ENCODE measurements at places on chromosomes 6 and 20.
A peak's percentile ranks its signal among the peaks of the same experiment; 100 is the strongest.

DNA sequence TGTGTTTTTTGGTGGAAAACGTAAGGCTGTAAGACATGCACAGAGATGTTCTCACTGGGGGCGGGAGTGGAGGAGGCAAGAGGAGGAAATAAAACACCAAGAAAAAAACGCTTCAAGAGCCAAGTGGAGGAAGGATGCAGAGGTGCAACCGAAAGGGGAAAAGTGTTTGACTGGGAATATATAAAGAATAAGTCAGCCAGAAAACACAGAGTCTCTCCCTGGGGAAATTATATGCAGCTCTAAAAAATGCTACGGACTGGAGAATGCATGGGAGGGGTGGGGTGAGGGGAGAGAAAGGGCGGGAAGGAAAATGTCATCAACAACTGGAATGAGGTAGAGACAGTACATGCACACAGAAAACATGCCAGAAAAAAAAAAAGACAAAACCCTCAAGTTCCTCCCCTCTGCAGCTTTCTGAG, 133.5 kb downstream of the SCML4 start:
- no peak for DNase-seq

DNA sequence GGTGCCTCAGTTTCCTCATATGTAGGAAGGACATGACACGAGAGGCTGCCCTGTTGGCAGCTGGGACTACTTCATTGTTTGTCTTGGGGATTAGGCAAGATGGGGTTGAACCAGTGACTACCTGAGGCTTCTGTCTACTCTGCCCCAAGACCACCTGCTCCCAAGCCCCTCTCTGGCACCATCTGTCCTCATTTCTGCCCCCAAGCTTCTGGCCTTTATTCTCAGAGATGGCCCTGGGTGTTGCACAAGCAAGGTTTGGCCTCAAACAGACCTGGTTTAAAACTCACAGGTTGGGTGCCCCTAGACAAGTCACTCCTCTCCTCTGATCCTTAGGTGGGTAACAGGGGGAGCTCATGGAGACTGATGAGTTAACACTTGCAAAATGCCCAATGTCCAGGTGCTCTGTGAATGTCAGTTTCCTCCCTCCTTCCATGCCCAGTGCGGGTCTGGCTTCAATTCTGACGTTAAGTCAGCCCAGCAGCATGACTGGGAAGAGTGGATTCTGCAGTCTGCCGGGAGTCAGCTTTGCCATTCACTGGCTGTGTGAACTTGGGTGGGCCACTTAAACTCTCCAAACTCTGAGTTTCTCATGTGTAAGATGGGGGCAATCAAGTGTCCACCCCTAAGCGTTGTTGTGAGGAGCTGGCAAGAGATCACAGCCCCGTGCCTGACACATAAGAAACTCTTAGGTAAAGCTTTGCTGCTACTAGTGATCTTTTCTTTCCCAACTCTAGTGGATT, 84.5 kb upstream of the TOX2 start:
- no peak for DNase-seq

GRCh38 chr6:27873021-27873940, 38.9 kb downstream of the OR2B2 start:
- peak; percentile 82 for DNase-seq

- DNase-seq, result no peak
These were observed 9.9 kb downstream of the MAFB start for GRCh38 chr20:40679184-40679583.

DNA sequence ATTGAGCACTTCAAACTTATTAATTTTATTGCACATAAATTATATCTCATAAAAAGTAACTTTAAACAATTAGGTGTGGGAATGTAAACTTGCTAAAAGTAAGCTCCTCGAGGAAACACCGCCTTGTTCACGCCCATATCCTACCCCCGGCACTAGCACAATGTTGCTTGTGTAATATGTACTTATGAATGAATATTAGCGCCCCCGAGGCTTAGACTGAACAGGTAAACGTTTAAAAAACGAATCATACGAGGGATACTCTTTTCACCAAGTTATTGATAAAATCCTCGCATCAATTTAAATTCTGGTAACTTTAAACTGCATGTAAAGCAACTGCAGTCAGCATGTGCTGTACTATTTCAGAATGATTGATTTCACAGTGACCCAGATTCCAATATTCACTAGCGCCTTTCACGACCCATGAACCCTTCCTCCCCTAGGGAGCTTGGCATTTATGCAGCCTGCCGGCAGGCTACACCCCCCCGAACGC, 637 bp downstream of the TFB1M start:
- DNase-seq, result no peak

DNA sequence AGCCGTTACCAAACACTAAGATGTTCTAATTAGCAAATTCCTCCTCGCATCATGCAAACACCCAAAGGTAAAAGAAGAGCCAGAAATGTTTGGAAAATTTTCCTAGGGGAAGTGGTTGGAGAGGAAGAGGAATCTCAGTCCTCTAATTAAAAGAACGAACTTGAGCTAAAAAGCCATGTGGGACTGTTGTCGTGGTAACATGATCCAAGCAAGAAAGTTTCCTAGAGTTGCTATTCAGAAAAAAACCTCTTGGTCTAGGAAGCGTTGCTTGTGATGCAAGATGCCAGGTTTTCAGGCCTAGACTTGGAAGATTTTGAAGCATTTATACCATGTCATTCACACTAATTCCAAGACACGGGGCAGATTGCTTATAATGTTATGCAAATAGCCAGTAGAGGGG, 106.8 kb upstream of the DOK5 start:
- no peak for DNase-seq

GRCh38 chr6:14472986-14473337, 355.4 kb downstream of the CD83 start:
- no peak for DNase-seq

DNA sequence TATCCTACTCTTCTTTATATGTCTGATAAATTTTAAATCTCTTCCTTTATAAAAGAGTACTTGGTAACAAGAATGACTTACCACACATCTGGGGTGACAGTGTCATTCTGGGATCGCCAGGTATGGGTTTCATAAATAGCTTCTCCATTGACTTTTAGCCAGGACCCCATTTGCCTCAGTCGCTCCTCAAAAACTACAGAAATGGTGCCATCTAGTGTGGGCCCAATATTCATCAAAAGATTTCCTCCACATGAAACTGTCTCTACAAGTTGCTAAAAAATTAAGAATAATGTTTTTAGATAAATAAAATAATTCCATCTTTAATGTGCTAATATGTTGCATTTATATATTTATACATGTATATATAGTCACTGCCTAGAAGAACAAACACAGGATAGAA, 9.7 kb downstream of the FUCA2 start:
- no peak for DNase-seq

DNA sequence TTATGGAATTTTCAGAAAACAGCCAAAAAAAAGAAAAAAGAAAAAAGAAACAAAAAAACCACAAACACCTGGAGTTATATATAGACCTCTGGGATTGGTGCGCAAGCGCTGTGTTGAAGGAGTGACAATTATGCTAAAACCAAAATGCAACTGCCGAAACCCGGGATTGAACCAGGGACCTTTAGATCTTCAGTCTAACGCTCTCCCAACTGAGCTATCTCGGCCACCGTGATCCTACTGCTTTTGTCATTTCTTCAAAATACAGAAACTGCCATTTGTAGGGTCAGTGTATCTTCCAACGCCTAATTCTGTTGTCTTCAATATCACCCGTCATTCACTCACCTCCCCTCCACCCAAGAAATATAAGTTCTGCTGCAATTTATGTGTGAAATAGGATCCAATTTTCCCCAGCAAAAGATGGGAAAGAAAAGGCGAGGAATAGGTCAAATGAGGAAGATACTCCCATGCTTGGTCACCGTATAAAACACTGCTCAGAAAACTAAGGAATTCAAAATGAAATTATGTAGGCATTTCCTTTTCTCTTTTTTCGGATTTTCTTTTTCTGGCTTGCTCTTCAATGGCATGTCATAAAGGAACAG, 116.0 kb downstream of the TRIM27 start:
- no peak for DNase-seq

DNA sequence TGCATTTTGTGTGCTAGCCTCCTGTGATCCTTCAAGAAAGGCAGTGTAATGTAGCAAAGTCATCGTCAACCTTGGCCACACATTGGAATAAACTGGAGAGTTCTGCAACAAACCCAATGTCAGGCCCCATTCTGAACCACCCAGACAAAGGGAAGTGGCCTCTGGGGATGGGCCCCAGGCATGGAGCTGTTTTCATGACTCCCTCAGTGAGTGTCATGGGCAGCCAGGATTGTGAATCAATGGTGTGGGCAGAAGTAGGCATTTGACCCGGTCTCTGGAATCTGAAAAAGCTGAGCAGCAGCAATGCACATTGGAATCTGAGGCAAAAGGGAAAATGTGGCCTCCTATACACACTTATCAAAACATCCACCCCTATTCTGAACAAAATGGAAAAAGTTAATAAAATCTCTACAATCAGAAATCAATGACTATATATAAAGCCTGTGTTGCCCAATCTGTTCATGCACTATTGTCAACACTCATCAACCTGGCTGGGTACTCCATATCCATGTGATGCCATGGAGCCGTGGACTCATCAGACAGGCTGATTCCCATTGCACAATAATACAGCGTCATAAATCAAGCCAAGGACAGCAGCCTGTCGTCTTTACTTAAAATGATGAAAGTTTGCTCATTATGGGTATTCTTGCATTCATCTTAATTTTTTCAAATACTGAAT, 134.9 kb upstream of the STMND1 start:
- DNase-seq, result no peak

DNA sequence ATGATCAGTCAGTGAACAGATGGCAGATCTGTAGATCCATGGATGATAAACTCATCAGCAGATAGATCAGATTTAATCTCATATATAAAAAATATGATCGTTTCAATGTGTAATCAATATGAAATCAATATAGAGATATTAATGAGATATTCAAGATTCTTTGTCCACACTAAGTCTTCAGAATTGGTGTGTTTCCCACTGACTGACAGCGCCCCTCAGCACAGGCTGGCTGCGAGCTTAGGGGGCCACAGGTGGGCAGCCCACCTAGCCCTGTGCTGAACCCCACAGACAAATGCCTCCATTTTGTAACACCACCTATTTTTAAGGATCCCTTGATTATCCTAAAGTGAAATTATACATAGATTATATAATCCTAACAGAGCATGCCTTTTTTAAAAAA, 32.3 kb downstream of the FRMD1 start:
- DNase-seq, result no peak

- DNase-seq, result no peak
These were observed 1.8 kb upstream of the PXDC1 start for GRCh38 chr6:3753228-3753835.

GRCh38 chr20:16229813-16230212, 343.4 kb downstream of the KIF16B start:
- DNase-seq, result no peak

DNA sequence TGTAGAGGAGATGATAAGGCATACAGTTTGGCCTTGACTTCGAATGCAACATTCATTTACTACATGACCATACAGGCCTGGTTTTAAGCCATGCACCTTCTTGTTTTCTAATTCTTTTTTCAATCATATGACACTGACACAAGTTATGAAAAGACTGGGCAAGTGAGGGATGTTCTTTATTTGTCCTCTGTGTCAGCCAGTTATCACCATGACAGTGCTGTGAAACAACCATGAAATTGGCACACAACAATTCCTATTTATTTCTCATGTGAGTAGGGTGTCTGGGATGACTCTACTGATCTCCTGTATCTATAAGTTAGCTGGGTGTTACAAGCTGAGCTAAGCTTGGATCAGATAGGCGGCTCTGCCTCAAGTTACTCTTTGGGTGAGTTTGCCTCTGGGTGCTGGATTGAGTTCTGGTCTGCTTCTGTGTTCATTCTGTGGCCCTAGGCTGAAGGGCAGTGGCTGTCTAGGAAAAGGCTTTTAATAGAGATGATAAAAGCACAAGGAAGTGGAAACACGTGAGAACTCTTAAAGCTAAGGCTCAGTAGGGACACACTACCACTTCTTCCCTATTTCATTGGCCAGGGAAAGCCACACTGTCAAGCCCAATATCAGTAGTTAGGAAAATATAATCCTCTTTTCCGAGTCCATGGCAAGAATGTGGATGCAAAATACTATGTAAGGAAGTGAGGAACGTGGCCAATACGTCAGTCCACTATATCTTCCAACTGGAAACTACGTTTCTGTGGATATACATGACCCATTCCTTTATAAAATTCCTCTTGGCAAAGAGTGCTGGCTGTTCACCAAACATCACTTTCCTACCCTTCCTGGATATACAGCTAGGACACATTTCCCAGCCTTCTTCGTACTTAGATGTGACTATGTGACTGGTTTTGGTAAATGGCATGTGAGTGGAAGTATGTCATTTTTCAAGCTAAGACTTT, 126.2 kb upstream of the RNF24 start:
- DNase-seq, result no peak
